ENCODE measurements at places on chromosomes 1 and 21.

DNA sequence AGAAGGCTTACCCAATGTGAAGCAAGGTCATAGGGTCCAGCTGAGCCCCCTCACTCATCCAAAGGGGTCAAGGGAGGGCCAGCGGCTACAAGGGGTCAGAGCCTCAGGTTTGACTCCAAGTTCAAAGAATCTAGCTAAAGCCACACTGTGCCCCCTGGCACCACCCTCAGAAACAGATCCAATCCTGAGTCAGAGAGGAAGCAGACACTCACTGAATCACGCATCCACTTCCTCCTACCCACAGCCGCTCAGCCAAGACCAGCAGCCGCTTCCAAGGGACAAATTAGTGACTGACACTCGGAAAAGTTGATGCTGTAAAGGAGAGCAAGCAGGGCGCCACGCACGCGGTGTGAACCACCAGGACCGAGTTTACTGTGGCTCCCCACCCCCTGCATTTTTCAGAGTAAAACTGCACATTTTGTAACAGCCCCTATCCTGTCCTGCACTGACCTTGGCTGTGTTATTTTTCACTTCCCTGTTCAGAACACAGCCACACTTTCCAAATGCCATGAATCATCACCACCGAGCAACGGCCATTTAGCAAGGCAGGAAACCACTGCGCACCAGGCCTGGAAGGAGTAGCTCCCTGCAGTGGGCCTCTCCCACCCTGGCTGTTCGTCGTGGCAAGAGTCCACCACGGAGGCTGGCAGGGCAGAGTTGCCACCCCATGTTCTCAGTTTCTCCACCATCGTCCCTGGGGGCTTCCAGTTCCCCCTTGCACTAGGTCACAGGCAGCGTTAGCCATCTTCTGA is 147.8 kb downstream of the TOMM20 start:
- peak; percentile 97 for DNase-seq

- DNase-seq, result no peak
These were observed 24.5 kb downstream of the C21orf91 start for GRCh38 chr21:17794518-17795145.

- DNase-seq, result no peak
These were observed 14.4 kb downstream of the NOC2L start for GRCh38 chr1:944341-945325.

- no peak for DNase-seq
These were observed 60.8 kb downstream of the COL18A1 start for GRCh38 chr21:45465611-45466329.

- DNase-seq, result peak; percentile 71
These were observed 996 bp upstream of the SH3BGRL3 start for GRCh38 chr1:26278724-26279455.

- DNase-seq, result no peak
These were observed 109.6 kb downstream of the NOS1AP start for GRCh38 chr1:162179121-162179520.

- DNase-seq, result peak; percentile 81
These were observed 450 bp downstream of the SDE2 start for GRCh38 chr1:225998560-225999226.

DNA sequence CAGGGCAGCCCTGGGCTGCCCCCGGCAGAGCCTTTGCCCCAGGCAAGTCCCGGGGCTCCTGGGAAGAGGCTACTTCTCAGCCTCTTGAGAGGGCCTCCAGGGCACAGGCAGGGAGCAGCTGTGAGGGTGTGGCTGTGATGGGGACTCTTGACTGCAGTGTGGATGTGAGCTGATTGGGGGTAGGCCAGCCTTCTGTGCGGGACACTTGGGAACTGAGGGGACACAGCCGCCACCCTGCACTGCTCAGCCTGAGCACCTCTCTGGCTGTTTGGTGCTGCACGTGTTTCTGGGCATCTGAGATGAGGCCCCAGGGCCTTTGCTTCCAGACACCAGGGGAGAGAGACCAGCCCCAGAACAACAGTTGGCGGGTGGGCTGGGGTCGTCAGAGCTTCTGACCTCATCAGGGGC is 62.1 kb downstream of the SKI start:
- DNase-seq, result no peak

DNA sequence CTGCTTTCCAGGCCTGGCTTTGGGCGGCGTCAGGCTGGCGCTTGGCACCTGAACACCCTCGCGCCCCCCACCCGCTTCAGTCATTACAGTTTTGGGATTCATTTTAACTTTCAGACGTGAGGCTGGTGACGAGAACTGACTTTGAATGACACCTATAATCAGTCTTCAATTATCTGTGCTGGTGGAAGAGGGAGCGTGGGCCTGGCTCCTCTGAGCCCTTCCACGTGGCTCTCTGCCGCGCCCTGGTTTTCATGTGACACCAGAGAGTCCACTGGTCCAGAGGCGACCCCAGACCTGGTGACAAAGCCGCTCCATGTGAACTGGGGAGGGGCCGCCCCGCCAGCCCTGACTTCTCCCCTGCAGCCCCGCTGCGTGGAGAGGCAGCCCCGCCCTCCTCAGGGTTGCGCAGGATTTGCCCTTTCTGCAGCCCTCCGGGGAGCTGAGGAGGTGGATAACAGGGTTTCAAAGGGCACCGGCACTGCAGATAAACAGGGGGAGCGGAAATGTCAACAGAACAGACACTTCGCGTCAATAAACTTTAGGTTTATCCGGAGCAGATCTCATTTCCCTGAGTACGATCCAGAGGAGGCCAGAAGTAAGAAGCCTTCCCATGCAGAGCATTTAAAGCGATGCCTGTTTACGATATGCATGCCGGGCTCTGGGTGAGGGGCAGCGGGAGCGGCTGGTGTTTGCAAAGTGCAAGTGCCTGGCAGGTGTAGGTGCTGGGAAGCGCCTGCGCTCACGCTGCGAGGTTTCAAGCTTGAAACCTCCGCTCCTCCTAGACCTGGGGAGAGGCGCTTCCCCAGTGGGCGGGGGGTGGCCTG is 56.4 kb downstream of the AJAP1 start:
- no peak for DNase-seq

- no peak for DNase-seq
These were observed 34.8 kb downstream of the KIAA1614 start for GRCh38 chr1:180947499-180947885.

GRCh38 chr1:162722036-162722435 is 68.5 kb upstream of the HSD17B7 start:
- DNase-seq, result no peak

DNA sequence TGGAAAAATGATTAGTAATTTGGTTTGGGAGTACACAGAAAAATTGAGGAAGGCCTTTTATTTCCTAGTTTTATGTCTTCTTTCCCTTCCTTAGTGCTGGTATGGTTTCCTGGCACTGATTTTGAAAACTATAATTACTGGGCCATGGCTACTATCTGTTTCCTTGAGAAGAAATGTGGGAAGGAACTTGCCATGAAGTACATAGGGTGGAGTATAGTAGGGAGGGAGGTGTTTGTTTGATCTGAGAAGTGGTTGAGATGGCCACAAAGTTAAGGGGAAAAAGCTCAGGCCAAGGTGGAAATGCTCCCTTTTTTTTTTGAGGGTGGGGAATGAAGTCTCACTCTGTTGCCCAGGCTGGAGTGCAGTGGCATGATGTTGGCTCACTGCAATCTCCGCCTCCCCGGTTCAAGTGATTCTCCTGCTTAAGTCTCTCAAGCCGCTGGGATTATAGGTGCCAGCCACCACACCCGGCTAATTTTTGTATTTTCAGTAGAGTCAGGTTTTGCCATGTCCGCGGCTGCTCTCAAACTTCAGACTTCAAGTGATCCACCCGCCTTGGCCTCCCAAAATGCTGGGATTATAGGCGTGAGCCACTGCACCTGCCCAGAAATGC is 11.3 kb downstream of the HJV start:
- no peak for DNase-seq

GRCh38 chr1:243495442-243496186 is 239.8 kb downstream of the SDCCAG8 start:
- no peak for DNase-seq

GRCh38 chr1:53459321-53460175 is at the start of gene DMRTB1:
Gene DMRTB1, plus strand, starts transcription at chr1:53459399. Its CDS starts 55 bp downstream, at chr1:53459454.
- no peak for DNase-seq

DNA sequence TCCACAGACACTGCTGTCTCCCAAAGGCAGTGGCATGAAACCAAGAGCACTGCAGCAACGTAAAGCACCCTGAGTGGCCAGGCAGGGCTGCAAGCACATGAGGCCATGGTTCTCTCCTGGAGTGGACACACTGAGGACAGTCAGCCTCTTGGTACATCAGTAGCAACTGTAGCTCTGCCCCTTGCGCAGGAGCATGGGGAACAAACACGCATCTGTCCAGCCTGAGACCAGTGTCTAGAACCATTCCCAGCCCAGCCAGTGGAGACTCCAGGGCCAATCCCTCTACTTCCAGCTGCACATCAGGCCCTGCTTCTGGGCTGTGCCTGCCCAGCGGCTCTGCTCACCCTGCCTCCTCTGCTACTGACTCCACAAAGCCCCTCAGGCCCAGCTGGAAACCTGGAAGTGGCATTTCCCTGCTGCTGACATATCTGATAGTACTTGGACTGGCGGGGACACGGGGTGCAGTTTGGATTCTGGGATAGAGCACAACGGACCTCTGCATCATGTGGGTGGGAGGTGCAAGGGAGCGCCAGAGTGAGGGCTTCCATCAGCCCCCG is 49.0 kb downstream of the TOR1AIP2 start:
- no peak for DNase-seq

DNA sequence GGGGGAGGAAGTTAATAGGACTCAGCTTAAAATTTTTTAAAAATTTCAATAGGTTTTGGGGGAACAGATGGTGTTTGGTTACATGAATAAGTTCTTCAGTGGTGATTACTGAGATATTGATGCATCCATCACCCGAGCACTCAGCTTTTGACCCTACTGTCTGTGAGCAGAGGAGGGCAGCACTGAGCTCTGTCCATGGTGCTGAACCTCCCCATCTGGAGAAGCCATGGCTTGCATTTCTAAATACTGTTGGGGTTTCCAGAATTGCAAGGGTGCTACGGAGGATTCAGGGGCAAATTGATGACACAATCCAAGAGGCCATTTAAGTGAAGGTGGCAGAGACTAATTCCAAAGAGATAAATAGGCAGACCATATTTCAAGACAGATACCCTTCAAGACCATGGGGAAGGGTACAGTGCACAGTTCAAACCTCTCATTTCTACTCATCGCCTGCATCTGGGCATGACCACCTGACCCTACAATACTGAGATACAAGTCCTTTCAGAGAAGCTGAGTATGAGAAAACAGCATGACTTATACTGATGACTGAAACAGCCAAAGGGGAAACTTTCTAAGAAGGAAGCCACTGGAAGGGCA is 17.2 kb downstream of the SYT2 start:
- peak; percentile 75 for DNase-seq

DNA sequence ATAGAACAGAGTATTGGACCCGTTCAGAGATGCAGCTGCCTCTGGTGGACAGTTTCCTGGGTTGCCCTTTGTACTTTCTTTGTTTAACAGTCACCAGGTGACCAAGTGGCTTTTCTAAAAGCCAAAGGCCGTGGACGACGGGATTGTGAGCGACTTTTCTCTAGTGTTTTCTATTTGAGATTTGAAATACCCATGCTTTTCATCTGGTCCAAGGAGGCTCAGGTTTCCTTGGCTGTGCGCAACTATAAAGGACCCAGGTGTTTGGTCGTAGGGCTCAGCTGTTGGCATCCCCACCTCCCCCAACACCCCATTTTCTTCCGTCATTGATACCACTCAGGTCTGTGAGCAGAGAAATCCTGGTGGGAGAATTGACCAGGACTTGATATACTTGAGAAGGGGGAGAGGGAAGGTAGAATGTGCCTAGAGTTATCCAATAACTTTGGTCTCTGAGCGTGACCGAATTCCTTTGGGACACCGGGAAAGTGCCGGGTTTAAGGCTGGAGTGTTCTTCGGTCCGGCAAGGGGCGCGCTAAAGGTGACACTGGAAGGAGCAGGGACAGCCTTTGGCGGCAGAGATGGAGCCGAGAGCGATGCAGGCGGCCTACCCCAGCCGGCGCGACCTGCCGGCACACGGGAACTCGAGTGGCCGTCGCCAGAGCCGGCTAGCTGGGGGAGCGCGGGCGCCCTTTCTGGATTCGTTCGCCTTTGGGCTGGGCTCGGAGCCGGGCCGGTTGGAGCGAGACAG is 83.4 kb upstream of the BMP8A start:
- DNase-seq, result peak; percentile 27

DNA sequence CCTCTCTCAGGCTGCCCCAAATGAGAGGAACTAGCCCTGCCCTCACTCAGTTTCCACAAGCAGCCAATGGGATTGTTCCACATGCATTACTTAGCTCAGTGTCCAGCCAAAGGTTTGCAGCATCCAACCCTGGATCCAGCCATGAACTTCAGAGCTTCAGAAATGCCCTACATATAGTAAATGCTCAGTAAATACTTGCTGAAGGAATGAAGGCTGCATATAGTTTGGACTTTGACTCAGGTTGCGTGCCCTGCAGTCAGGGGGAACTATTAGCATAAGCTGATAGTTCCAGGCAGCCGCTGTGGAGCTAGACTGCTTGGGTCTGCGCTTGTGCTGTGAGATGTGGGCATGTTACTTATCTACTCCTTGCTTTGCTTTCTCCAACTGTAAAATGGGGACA is 64.8 kb downstream of the NENF start:
- DNase-seq, result no peak

GRCh38 chr1:15963968-15964648 is 11.8 kb downstream of the ZBTB17 start:
- no peak for DNase-seq

- no peak for DNase-seq
These were observed 704.5 kb upstream of the ADGRL4 start for GRCh38 chr1:79711001-79711431.

DNA sequence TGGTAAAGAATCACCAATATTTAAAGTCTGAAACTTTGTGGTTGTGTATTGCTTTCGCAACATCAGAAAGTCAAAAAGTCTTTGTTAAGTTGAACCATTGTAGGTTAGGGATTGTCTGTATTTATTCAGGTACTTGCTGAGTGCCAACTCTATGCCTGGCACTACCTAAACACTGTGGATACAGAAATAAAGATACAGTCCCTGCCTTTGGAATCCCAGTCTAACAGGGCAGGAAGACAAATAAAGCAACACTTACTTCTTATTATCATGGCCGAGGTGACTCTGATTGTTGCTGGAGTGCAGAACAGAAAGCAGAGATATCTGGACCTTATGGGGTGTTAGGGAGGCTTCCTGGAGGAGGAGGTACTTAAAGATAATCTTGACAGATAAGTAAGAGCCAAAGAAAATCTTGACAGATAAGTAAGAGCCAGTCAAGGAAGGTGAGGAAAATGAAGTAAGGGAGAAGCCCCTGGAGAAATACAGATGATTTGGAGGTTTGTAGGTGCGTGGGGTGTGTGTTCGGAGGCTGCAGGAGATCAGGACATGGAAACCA is 11.8 kb upstream of the S100A10 start:
- DNase-seq, result no peak

DNA sequence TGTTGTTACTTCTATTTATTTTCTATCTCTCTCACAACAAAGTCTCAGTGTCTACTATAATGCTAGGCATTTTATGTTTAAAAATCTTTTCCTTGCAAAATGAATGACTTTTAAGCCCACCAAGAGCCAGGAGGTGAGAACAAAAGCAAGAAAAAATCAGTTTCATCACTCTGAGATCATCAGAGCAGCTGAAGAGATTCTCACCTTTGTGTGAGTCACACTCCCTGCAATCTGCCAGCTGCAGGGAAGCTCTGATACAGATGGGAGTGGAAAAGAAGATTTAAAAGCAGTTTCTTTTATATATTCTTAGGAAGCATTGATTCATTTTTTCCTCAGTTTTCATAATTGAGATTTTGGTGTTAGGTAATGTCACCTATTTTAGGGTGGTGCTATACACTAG is 107.6 kb downstream of the LHX9 start:
- DNase-seq, result peak; percentile 57
